ENCODE measurements at places on chromosomes 1 and 21.

DNA sequence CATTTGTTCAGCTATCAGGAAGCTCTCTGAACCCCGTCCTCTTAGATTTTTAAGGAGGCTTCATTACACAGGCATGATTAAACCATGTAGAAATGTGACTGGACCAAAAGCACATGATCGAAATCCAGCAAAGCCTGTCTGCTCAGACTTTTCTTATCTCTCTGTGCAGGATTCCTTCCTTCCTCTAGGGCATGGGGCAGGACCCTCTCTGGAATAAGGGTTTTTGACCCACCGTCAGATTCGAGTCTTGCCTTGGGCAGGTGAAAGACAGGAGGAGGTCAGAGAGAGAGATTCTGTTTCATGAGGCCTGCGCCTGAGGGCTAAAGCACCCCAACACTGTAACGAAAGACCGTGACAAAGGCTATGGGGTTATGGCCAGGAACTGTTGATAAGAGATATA, 136.8 kb downstream of the RHOU start:
- DNase-seq = no peak

GRCh38 chr1:31693231-31693630, 10.6 kb downstream of the COL16A1 start:
- DNase-seq = no peak

DNA sequence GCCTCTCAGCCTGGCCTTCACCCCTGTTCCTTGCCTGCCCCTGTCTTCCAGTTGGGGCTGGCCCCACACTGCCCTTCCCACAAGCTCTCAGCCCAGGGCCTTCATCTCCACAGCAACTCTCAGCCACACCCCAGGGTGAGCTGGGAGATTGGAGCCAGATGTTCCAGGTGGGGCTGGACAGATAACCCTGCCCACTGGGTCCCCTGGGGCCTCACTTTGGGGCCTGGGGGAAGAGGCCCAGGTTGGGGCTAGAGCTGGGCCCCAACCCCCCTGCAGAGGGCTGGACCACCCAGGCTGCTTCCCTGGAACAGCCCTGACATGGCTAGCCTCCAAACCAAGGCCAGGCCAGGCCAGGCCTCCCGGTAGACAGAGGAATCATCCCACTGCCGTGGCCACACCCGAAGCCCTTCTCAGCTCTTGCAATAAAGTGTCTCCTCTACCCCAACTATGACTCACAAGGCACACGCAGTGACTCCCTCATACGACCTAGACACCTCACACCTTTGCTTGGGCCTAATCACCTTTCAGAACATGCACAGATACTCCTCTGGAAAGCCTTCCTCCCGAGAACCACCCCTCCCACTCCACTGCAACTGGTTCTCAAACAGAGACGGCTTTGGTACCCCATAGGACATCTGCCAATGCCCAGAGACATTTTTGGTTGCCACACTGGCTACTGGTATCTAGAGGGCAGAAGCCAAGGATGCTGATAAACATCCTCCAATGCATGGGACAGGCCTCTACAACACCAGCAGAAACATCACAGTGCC, 22.2 kb downstream of the SLC2A1 start:
- DNase-seq = no peak

DNA sequence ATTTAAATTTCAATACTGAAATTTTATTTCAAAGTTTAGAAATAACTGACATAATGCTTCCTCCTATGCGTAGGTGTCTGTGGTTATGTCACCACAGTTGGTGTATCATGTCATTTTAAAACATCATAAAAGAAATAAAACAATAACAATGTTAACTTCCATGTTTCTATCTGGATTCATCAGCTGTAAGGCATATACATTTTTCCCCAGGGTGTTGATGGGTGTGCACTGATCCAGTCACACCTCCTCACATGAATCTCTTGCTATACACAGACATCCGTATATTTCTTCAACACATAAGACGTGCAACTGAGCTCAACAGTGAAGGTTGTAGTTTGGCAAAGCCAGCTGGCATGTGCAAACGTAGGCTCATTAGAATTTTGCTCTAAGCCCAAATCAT, 6.2 kb downstream of the KCNA3 start:
- no peak for DNase-seq

All from kidney capillary endothelial cell (primary cell).